Right cardiac atrium (tissue), 5 donors: ENCODE measurements at places on chromosomes 1 and 21. TPM values are rescaled to one million over a fixed set of nuclear protein-coding genes. Genes with fewer than 3 reads are reported as not detected.

The RABGAP1L gene
- 186 TPM for total RNA-seq

The B3GALT5 gene
- total RNA-seq: 0.06 TPM

The TTC39A gene
- 11.6 TPM for total RNA-seq

The DMRTB1 gene
- not detected for total RNA-seq

The GUCA2A gene
- not detected for total RNA-seq
